ENCODE measurements at places on chromosomes 3 and 15. TPM values are rescaled to one million over a fixed set of nuclear protein-coding genes. Genes with fewer than 3 reads are reported as not detected.
A peak's percentile ranks its signal among the peaks of the same experiment; 100 is the strongest.

The SQOR gene
- total RNA-seq = 55.1 TPM

The PLSCR5 gene
- not detected for total RNA-seq

The WDR76 gene
- 1.6 TPM for total RNA-seq

- no peak overlapping the region for H3K27ac ChIP-seq
- H3K36me3 ChIP-seq = no peaks in the 10 kb centered on the region
- H3K4me1 ChIP-seq = no peaks in the 10 kb centered on the region
- no peaks in the 10 kb centered on the region for H3K27me3 ChIP-seq
- no peak overlapping the region for H3K4me3 ChIP-seq
Measured at GRCh38 chr15:88021601-88022000, 234.9 kb downstream of the NTRK3 start.

GRCh38 chr3:126287536-126288241 is 69.5 kb downstream of the KLF15 start:
- peak overlapping the region; percentile 37 for H3K27ac ChIP-seq
- no peaks in the 10 kb centered on the region for H3K36me3 ChIP-seq
- H3K27me3 ChIP-seq = no peaks in the 10 kb centered on the region
- H3K4me3 ChIP-seq = no peak overlapping the region
- peak; percentile 86 for DNase-seq

DNA sequence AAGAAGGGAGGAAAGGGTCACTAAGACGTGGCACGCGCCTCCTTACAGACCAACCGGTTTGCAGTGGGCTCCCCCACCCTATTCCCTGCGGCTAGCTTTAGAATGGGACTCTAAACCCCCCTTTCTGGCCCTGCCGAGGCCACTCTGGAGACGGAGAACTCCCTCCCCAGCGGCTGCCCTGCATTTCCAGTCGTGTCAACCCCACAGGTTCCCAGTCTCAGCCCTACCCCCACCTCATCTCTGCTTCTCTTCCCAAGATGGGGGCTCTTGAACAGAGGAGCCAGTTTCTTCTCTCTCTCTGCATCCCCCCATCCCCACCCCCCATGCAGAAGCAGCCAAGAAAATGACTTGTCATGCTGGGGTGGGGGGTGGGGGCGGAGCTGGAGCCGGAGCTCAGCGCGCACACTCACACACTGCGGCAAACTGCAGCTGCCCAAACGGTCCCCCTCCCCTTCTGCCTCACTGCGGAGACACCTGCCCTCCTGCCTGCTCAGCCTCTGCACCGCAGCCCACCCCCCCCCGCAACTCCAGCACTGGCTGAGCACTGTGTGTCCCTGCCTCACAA is 871 bp downstream of the MAP1A start:
- H3K36me3 ChIP-seq = peaks cover 6% of the 10 kb centered on the region
- H3K27me3 ChIP-seq = no peaks in the 10 kb centered on the region
- peak overlapping the region; percentile 37 for H3K27ac ChIP-seq
- H3K4me1 ChIP-seq = peaks cover 7% of the 10 kb centered on the region
- DNase-seq = peak; percentile 46

GRCh38 chr3:103295974-103296570 is 861.3 kb downstream of the ZPLD1 start:
- no peak for DNase-seq
- no peaks in the 10 kb centered on the region for H3K36me3 ChIP-seq
- no peaks in the 10 kb centered on the region for H3K27me3 ChIP-seq
- H3K27ac ChIP-seq = no peak overlapping the region

- no peak overlapping the region for H3K4me3 ChIP-seq
- no peaks in the 10 kb centered on the region for H3K36me3 ChIP-seq
- H3K27ac ChIP-seq = no peak overlapping the region
- H3K4me1 ChIP-seq = no peaks in the 10 kb centered on the region
- no peaks in the 10 kb centered on the region for H3K27me3 ChIP-seq
- DNase-seq = peak; percentile 47
Measured at GRCh38 chr3:89098964-89099585, 8.3 kb upstream of the EPHA3 start.

DNA sequence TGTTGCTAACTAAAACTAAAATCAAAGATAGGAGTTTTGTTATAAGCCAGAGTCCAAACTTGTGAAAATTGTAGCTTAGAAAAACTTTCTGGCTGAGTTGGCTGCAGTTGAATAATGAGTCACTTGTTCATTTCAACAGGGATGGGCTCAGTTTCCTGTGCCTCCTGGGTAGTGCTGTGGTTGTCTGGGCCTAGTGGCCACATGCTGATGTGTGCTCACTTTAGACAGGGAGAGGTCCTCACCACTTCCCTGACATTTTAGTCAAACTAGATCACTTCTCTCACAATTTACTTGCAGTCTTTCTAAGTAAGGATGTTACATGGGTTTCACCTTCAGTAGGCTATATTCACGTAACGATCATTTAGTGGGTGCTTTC is 6.3 kb upstream of the UBE2Q2 start:
- no peaks in the 10 kb centered on the region for H3K36me3 ChIP-seq
- no peak for DNase-seq
- no peak overlapping the region for H3K4me3 ChIP-seq
- H3K27ac ChIP-seq = no peak overlapping the region
- H3K27me3 ChIP-seq = no peaks in the 10 kb centered on the region

- H3K4me3 ChIP-seq = no peak overlapping the region
- no peak overlapping the region for H3K27ac ChIP-seq
- no peaks in the 10 kb centered on the region for H3K27me3 ChIP-seq
- no peaks in the 10 kb centered on the region for H3K36me3 ChIP-seq
- peaks cover 35% of the 10 kb centered on the region for H3K4me1 ChIP-seq
- DNase-seq = no peak
Measured at GRCh38 chr15:68797191-68797590, 23.5 kb downstream of the ANP32A start.

DNA sequence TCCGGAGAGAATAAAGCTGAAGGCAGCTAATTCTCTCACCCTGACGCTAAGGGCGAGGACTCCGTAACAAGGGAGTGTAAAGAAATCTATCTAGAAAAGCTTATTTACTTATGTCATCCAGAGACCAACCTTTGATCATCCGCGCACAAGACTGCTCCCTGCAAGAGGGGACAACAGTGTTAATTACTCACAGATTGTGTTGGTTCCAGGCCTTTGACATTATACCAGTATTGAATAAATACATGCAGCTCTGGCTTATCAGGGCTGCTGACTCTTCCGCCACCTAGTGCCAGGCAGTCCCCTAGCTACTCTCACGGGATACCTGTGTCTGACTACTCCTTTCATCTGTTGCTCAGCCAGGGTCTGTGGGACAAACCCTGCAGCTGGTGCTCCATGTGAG is 211.7 kb downstream of the DTWD1 start:
- no peaks in the 10 kb centered on the region for H3K27me3 ChIP-seq
- H3K27ac ChIP-seq = no peak overlapping the region
- no peaks in the 10 kb centered on the region for H3K4me1 ChIP-seq
- H3K4me3 ChIP-seq = no peak overlapping the region
- DNase-seq = peak; percentile 50

DNA sequence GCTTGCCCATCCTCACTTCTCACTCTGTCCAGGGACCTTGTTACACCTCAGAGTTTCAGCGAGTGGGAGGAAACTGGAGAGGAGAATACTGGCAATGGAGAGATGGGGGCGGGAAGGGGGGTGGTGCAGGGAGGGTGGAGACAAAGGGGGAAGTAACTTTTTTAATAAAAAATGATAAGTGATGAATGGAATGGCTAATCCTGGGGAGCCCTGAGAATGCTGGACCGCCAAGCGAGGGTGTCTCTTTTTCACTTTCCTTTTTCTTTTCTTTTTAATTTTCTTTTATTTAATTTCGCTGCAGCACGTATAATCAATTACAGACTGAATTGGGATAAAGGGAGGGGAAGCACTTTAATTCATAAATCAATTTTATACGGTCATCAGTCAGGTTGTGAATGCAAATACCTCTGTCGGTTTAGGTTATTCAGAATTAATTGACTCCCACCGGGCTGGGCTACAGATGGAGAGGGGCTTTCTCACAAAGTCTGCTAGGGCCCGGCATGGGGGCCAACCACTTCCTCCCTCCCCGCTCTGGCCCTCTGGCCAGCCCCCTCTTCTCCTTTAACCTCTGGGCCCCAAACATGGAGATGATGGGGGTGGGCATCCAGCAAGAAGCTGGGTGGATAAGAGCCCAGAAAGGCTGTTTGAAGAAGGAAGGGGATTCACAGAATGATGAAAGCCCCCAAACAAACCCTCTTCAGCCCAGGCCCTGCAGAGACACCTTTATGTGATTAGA is 106.8 kb upstream of the BOC start:
- H3K36me3 ChIP-seq = no peaks in the 10 kb centered on the region
- H3K27ac ChIP-seq = no peak overlapping the region
- no peak overlapping the region for H3K4me3 ChIP-seq
- no peak for DNase-seq
